ENCODE measurements at places on chromosomes 5 and 9.

DNA sequence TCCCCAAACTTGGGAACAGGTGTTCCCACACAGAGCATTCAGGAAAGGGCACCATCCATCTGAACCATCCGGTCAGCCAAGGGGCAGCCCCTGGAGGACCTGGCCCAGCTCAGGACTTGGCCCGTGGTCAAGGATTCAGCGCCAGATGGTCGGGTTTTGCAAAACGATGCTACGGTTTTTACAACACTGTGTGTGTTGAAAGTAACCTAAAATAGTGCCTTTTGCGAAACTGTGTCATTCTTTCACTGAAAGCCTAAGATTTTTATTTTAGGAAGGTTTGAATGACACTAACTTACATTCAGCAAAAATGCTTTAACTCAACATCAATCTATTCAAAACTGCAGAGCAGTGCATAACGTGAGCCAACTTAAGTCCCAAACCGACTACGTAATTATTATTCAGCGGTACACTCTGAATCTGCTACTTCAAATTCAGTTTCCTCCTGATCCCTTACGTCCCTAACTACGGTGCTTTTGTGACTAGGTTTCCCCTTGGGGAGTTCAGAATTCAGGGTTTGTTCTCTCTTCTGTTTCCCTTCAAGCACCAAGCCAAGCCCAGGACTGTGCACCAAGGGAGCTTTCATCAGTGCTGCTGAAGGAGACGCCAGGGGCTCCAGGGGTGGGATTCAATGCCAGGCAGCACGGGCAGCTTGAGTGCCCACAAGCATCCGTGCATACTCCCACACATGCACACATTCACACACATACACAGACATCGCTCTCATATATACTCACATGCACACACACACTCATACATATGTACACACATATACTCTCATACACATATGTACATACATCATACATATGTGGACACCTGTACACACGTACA lies 25.8 kb downstream of the LPCAT1 start:
- DNase-seq = no peak

GRCh38 chr5:37844009-37844408 lies 4.2 kb upstream of the GDNF start:
- no peak for DNase-seq

DNA sequence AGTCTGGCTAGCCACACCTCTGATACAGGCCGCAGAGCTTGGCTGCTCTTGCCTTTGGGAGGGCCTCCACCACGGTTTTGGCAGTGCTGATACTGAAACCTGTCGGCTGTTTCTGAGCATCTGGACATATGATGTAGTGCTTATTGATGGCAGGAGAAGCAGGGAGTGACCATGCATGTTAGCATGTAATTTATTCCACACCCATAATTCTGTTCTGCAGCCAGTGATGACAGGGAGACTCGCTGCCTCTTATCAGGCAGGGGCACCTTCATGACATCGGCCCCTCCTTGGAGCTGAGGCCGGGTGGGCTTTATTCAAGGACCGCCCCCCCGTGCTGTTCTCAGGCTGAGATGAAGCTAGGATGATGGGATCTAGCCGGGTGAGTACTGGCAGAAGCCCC lies 49.0 kb downstream of the OLFM1 start:
- DNase-seq = no peak

DNA sequence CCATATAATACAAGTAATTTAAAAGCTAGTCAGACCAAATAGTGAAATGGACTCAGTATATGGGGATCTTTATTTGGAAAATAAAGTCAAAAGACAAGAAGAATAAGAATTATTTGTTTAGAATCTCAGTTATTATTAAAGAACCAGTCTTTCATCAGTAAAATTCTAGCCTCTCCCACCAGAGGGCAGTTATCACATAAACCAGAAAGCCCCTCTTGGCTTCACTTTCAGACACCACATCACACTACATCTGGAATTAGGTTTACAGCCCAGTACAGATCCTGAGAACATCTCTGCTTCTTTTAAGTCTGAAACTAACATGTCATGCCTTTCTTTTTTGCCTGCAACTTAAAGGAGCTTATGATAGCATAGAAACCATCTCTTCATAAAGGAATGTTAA lies 12.2 kb upstream of the HSPB3 start:
- DNase-seq = no peak

Data from stimulated activated CD8-positive, alpha-beta memory T cell treated with anti-CD3 and anti-CD28 coated beads, Interleukin-4, amount 100 ng/mL, for 1 hour (primary cell).